ENCODE measurements at places on chromosomes 4 and X.

DNA sequence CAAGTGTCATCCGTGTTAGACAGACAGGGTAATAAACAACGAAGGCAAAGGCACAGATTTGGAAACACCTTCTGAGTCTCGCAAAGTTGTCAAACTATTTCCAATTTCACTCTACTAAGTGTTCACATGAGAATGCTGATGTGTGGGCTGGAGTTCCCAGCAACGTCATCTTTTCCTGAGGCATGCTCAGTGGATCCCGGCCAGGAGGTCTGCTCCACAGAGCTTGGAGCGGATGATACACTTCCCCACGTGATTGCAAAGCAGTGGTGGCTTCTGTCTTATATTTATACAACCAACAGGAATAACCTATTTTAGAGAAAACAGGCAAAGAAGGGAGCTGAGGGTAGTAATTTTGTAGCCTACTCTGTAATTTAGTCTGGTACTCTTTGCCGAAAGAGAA, 40.1 kb upstream of the PDK3 start:
- no peak for DNase-seq

- DNase-seq = no peak
These were observed 21.2 kb upstream of the LAMTOR3 start for GRCh38 chr4:99915449-99915848.

DNA sequence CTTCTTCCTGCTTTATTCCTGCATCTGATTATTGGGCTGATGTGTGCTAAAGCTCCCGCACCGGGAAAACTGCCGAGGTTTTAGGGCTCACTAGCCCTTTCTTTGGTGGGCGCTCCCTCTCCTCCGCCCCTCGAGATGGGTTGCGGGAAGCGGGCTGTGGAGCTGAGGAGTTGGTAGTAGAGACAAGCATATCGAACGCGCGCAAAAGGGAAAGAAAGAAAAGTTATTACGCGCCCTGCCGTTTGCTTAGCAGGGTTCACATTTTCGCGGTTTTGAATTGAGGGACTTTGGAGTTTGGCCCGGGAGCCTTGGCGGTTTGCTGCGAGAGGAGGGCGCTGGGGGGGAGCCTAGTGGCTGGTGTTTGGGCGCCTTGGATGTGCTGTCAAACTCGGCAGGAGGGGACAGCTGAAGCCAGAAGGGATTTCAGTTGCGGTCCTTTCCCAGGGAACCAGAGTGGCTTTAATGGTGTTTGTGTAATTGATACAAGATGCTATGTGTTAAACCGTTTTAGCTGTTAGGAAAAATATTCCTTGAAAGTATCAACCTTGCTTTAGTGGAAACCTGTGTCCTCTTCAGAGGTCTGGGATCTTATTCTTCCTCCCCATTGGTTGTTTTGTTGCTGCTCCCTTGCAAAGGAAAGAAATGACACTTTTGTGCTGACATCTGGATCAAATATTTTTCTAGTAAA, 1.1 kb downstream of the GAB1 start:
- no peak for DNase-seq

DNA sequence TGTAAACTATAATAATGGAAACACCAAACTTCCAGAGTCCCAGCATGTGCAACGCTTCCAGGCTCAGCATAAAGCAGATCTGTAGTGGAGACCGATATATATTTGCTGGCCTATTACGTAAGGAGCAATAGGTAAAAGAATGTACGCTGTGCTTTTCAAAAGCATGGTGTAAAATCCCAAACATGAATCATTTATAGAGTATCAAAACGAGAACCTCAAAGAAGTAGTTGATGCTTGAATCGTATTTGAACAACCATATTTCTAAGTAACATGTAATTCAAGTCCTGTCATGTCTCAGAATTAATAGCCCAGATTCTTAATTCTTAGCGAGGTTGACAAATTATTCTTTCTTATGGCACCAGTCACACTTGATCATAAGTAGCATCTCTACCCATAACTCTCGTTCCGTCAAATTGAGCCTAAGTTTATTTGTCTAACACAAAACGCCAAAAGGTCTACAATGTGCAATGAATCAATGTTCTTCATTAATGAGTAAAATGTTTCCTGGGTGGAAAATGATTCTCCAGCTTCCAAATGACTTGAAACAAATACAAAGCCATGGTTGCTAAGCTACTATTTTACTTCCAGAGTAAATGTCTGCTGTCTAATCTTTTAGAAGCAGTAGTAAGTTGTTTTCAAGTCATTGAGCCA, 811.5 kb upstream of the FRG1 start:
- no peak for DNase-seq

GRCh38 chrX:76454456-76454927, 27.0 kb downstream of the MAGEE1 start:
- DNase-seq = no peak

- no peak for DNase-seq
These were observed 1.6 kb downstream of the CLOCK start for GRCh38 chr4:55545151-55545550.

GRCh38 chrX:23694606-23695005, 27.3 kb downstream of the PRDX4 start:
- DNase-seq = peak; percentile 33

- no peak for DNase-seq
These were observed 81.7 kb upstream of the GPM6B start for GRCh38 chrX:13898603-13899002.

GRCh38 chr4:171279131-171279530, 534.1 kb upstream of the GALNTL6 start:
- no peak for DNase-seq

DNA sequence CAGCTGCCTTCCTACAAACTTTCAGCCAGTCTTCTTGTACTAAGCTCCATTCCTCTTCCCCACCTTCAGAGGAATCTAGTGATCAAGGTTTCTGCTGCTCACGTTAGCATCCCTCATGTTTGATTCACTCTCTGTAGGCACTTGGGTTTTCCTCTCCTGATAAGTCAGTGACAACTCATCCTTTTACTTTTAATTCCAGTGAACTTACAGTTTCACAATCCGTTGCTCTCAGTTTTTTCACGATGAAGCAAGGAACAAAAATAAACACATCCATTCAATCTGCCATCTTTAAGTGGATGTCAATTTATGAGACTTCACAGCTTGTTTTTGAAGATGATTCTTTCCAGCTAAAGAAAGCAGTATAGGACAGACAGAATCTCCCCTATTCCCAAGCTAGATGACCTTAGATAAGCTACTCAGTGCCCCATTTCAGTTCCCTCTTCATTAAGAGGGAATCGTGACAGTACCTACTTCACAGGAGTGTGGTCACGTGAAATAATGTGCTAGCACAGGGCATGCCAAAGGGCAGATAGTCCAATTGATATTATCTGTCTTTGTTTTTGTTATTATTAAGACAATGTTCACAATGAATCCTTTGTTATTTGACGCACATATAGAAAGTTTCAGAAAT, 234.3 kb downstream of the PALLD start:
- no peak for DNase-seq

DNA sequence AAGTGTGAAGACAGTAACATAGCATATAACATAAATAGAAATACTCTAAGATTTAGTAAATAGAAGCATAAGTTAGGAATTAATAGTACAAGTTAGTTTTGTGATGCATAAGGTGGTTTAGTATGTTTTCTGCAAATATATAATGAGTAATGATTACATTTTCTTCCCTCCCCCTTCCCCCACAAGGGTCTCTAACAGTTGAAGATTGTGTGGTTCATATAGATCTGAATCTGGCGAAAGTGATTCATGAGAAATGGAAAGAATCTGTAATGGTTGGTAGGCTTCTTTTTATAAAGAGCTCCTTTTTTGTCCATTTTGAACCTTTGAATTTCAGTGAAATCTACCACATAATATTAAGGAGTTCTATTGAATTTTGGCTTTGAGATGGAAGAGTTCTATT, 66.3 kb downstream of the N4BP2 start:
- no peak for DNase-seq

- DNase-seq = no peak
These were observed 141.0 kb downstream of the MAB21L2 start for GRCh38 chr4:150722908-150723362.

GRCh38 chr4:110808351-110808878, 185.5 kb upstream of the PITX2 start:
- DNase-seq = no peak

GRCh38 chr4:150510176-150510865, 71.6 kb upstream of the MAB21L2 start:
- no peak for DNase-seq

GRCh38 chrX:35017284-35017683, 74.7 kb downstream of the FAM47B start:
- DNase-seq = no peak

DNA sequence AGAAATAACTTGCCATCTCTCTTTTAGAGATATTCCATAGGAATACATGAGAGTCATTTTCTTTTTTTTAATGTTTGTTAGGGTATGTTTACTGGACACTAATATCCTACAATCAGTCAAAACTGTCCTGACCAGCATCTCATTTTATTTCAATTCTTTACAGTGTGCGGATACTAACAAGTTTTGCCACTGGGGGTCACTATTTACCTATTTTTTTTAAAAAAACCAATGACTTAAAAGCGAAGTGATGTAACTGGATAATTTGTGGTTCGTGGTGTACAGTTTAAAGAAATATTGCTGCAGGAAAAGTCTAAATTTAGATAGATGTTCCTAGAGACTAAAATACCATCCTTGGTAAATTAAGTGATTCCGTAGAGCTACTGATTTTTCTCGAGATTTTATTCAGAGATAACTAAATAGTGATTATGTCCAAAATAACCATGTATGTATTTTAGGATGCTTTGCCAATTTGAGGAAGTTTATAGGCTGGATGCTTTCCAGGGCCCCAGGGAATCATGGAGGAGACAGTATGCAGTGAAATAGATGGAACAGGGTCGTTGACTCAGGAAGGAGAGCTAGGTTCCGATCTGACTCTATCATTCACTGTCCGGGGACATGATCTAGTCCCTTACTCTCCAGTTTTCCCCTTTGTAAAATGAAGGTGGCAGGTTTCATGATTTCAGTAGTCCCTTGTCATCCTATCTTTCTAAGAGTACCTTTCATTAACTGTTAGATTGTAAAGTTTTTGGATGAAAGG, 34.0 kb upstream of the GNPDA2 start:
- DNase-seq = no peak

- no peak for DNase-seq
These were observed 15.0 kb upstream of the MAOB start for GRCh38 chrX:43897290-43897689.

DNA sequence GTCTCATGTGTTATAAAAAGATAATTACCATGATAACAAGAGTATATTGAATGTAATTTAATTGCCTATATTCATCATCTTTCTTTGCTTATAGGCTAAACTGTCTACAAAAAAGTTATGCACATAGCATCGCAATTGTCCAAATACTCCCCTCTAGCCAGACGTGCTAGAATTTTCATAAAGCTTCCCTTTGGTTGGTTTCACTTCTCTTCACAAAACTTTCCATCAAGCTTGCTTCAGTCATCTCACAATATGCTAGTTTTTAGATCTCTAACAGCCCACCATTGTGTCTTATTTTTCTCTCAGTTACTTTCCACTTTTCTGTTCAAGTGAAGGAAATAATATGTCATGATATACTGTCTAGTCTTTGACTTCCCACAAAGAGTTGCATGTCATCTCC, 448.3 kb upstream of the SPANXN1 start:
- DNase-seq = no peak

Measured in effector CD4-positive, alpha-beta T cell (primary cell).